ENCODE measurements at places on chromosomes 7 and 10.

GRCh38 chr10:130493446-130494145 lies 357.4 kb downstream of the GLRX3 start:
- no peak for DNase-seq

DNA sequence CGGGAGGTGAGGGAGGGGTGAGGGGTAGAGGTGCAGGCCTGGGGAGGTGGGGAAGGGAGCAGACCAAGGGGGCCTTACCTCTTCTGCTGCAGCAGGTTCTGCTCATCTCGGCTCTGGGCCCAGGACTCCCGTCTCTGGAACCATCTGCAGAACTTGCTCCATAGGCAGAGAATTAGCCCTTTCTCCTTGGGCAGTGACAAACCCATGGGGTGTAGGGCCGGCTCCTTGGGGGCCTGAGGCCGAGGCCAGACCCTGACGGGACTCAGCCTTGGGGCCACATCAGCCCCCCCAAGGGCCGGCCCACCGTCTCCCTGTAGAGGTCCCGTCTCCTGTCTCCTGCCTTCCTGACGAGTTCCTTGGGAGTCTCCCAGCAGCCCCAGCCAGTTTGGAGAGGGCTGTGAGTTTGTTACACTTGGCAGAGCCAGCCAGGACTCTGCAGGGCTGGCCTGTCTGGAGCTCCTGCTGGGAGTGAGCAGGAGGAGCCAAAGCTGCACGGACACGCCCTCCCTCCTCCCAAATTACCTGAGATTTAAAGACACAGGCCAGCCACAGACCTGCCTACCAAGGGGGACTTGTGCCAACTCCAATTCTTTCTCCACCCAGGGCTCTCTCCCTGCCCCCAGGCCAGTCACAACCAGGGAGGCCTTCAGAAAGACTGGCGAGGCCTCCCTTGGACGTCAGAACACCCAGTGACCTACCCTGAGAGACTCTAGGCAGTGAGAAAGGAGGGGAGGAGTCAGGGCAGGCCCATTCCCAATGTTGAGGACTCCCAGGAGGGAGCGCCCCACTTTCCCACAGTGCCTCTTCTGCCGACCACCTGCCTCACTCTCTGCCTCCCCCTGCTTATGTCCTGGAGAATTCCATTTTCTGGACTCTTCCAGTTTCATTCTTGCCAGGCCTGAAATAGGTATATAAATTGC lies at the start of gene TRPV6:
Gene TRPV6, minus strand, starts transcription at position 435 of the 920 bp plus-strand sequence.
- DNase-seq, result no peak

DNA sequence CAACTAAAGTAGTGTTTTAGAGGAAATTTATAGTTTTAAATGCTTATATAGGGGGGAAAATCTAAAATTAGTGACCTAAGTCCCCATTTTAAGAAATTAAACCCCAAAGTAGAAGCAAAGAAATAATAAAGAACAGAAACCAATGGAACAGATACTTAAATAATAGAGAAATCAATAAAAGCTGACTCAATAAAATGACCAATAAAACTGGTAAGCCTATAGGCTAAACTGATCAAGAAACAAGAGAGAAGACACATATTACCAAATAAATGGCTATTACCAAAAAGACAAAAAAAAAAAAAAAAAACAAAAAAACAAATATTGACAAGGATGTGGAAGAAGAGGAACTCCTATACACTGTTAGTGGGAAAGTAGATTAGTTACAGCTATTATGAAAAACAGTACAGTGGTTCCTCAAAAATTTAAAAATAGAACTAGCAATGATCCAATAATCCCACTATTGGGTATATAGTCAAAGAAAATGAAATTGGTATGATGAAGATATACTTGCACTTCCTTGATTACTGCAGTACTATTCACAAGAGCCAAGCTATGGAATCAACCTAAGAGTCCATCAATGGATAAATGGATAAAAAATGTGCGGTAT lies 53.2 kb downstream of the SLC18A2 start:
- DNase-seq, result no peak

GRCh38 chr7:150317748-150318444 lies 5.3 kb upstream of the LRRC61 start:
- DNase-seq, result no peak

DNA sequence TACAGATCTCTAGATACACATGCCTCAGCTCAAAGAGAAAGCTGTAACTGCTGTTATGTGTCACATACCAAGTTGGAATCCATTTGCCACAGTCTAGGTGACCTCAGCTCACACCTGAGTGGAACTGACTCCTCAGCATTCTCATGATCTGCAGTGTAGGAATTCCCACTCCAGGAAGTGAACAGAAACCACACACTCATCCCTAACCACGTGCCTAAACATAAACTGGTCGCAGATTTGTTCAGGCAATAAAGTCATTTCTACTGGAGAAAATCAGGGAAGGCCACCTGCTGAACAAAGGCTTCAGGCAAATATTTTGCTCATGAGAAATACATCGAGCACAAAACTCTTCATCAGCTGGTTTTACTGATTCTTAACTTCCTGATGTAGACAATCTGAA lies 23.0 kb upstream of the ZMYND11 start:
- DNase-seq, result no peak

GRCh38 chr10:45353186-45353585 lies 20.8 kb upstream of the ALOX5 start:
- DNase-seq, result no peak

GRCh38 chr7:48182718-48183369 lies 11.6 kb downstream of the ABCA13 start:
- DNase-seq, result no peak

GRCh38 chr10:24215603-24216002 lies 6.7 kb downstream of the KIAA1217 start:
- DNase-seq, result no peak

DNA sequence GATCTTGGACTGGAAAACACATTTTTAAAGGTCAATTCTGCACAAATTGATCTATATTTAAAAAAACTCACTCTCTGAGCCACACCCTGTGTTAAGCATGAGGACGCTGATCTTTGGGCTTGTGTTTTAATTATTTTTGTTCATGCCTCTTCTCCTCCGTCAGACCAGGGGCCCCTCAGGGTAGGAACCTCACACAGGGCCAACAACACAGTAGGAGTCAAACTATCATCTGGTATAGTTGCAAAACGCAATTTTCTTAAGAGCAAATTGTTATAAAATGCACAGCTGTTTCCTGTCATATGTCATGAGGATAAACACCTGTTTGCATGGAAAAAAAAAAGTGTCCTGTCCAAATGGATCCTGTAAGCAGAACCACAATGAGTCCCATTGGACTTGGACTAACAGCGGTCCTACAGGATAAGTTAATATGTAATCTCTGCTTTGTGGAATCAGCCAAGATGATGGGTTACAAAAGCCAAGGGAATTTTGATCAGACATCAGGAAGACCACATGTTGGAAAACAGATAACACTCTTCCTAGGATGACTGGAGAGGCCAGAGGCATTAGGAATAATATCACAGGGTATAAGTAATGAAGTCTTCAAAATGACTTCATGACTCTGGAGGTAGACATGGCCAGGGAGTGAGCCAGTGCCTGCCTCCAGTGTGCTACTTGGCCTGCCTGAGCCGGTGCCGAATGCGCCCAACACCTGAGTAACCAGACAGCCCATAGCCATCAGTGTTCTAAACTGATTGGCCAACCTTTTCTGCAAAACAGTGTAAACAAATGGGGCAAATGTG lies 184.9 kb upstream of the ADCY1 start:
- no peak for DNase-seq

DNA sequence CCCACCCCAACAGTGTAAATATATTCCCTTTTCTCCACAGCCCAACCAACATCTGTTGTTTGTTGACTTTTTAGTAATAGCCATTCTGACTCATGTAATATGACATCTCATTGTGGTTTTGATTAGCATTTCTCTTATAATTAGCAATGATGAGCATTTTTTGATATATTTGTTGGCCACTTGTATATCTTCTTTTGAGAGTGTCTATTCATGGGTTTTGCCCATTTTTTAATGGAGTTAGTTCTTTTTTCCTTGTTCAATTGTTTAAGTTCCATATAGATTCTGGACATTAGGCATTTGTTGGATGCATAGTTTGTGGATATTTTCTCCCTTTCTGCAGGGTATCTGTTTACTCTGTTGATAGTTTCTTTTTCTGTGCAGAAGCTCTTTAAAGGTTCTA lies 340.1 kb downstream of the NXPH1 start:
- no peak for DNase-seq

- no peak for DNase-seq
Observed at GRCh38 chr7:5183155-5183554, 6.9 kb upstream of the WIPI2 start.

DNA sequence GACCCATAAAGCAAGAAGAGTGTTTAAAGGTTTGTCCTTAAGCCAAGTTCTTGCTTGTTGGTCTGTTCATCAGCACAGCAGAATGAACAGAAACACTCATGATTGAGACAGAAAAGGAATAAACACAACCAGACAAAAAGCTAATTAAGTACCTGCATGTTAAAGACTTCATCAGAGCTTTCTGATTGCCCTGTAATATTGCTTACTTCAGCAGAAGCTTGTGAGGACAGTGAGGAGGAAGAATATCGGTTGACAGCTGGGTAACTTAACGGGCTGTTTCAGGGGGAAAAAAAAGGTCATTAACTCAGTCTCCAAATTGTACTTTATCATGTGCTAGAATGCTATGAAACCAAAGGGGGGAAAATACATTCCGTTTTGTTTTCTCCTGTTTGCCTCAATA lies 178.7 kb upstream of the IMMP2L start:
- no peak for DNase-seq
